Heart right ventricle (tissue), 16 donors: ENCODE measurements at places on chromosomes 13 and 19. TPM values are rescaled to one million over a fixed set of nuclear protein-coding genes. Genes with fewer than 3 reads are reported as not detected.
A peak's percentile ranks its signal among the peaks of the same experiment; 100 is the strongest.

DNA sequence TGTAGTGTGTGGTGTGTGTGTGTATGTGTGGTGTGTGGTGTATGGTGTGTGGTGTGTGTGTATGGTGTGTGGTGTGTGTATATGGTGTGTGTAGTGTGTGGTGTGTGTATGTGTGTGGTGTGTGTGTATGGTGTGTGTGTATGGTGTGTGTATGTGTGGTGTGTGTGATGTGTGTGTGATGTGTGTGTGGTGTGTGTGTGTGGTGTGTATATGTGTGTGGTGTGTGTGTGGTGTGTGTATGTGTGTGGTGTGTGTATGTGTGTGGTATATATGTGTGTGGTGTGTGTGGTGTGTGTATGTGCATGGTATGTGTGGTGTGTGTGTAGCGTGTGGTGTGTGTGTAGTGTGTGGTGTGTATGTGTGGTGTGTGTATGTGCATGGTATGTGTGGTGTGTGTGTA lies 1.7 kb downstream of the ATP12A start:
- DNase-seq = no peak

DNA sequence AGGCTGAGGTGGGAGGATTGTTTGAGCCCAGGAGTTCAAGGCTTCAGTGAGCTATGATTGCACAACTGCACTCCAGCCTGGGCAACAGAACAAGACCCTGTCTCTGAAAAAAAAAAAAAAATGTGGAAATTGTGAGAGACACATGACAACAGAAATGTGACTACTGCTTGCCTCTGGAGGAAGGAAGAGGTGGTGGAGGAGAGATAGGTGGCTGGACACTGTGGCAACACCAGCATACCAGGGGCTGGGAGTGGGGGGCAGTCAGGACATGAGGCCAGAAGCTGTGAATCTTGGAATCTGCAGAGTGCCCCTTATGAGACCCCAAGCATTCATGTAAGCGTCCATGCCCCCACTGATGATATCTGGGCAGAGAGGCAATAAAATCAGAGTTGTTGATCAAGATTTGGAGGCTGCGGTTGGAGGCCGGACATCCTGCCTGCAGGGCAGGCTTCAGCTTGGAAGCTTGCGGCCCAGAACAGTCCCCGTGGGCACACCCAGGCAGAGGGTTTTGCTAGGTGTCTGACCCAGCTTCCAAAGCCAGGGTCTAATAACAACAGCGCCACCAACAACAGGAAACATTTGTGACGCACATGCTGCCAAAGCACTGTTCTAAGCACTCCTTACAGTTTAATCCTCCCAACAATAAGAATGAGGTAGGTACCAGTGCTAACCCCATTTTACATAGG lies 16.9 kb downstream of the FAM187B start:
- DNase-seq = peak; percentile 50

- no peak for DNase-seq
Observed at GRCh38 chr19:49579947-49580263, 451 bp downstream of the NOSIP start.

- DNase-seq = no peak
Observed at GRCh38 chr13:95234242-95234641, 67.0 kb downstream of the ABCC4 start.

GRCh38 chr13:26663791-26664190 lies 96.8 kb downstream of the GPR12 start:
- DNase-seq = no peak

GRCh38 chr13:74825938-74826246 lies 656.1 kb downstream of the TBC1D4 start:
- no peak for DNase-seq

CYP4F3 gene
- polyA plus RNA-seq = 0.07 TPM

PSG11 gene
- not detected for polyA plus RNA-seq

- DNase-seq = no peak
Observed at GRCh38 chr13:88651531-88651930, 980.4 kb downstream of the SLITRK5 start.

DNA sequence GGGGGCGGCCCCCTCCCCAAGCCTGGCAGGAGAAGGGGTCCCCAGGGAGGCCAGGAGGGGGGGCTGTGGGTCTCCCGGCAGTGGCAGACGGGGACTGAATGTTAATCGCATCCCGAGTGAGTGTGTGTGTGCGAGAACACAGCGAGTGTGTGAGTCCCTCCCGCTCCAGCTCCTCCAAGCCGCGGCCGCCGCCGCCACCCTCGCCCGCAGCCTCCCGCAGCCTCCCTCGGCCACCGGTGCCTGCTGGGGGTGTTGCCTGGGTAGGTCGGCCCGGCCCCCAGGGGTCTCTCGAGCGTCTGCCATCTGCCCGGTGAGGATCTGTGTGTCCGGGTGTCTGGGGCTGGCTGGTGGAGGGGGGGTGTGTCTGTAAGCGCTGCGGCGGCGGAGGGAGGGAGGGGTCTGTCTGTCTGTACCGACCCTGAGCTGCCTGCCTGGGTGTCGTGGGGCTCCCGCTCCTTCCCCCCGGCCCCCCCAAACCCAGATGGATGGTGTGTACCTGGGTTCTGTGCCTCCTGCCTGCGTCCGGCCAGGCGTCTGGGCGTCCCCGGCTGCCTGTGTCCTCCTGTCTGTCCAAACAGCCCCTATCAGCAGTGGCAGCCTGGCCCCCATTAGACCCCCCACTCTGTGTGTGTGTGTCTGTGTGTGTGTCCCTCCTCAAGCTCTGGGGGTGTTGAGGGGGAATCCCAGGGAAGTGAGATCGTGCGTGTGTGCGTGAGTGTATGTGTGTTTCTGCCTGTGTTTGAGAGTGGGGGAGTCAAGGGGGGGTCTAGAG lies at the start of gene GRIN2D:
Gene GRIN2D, plus strand, starts transcription at position 110 of the 772 bp plus-strand sequence. CDS start 4,725 bp downstream, outside the sequence.
- DNase-seq = no peak

DNA sequence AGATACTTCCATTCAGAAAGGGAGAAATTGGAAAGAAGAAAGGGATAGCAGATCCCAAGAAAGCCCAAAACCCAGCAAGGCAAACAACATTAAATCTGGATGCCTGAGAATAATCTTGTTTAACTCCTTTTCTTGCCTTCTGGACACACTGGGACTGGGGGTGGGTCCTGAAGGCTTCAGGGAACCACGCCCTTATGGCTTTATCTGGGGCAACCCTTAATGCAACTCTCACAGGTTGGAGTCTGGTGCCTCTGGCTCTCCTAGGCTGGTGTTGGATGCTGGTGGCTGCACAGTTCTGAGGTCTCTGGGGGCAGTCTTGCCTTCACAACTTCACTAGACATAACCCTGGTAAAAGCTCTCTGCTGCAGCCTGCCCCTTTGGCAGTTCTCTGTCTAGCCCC lies 27.9 kb downstream of the PAN3 start:
- DNase-seq = no peak

- DNase-seq = no peak
Observed at GRCh38 chr19:18906605-18907519, 10.9 kb upstream of the CERS1 start.

CYP4F2 gene
- polyA plus RNA-seq = not detected

GRCh38 chr19:3084943-3085342 lies 9.2 kb upstream of the GNA11 start:
- DNase-seq = no peak

- DNase-seq = no peak
Observed at GRCh38 chr19:30804751-30805150, 432.6 kb downstream of the ZNF536 start.

VSTM1 gene
- not detected for polyA plus RNA-seq

ZNF443 gene
- polyA plus RNA-seq = 1.0 TPM

DNA sequence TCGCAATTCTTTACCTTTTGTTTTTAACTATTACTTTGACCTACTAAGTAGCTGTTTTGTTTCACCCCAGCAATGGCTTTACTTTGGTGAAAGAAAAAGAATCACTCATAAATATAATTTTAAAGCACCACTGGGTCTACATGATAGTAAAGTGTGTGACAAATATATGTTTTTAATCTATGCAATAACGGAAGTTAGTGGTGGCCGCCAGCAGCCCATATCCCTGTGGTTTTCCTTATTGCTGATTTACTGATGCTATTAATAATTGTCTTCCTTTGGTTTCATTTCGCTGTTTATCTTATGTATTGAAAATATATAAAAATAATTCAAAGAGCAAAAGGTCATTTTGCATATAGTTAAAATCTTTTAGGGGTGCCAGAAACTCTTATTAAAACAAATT lies 491.3 kb downstream of the DIAPH3 start:
- DNase-seq = no peak

CYP2S1 gene
- polyA plus RNA-seq = 0.29 TPM

- DNase-seq = no peak
Observed at GRCh38 chr19:30070198-30070967, 128.3 kb downstream of the URI1 start.

GRCh38 chr13:80504453-80504852 lies 163.5 kb upstream of the SPRY2 start:
- no peak for DNase-seq

DNA sequence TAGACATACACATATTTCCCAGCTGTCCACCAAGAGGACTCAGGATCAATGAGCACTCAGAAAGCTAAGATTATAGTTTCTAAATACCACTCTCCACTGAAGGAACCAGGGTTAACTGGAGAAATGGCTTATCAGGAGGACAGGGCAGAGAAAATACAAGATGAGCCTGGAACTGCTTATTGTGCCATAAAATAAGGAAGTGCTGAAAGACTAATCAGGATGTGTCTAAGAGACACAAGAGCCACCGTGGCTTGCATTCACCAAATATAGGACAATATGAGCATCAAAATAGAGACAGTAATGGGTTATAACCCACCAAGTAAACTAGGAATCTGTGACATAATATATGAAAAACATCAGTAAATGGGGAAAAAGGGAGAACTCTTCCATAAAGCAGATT lies 32.8 kb downstream of the KLF12 start:
- no peak for DNase-seq

PSG2 gene
- polyA plus RNA-seq = not detected
